ENCODE measurements at places on chromosomes 5 and 9. TPM values are rescaled to one million over a fixed set of nuclear protein-coding genes. Genes with fewer than 3 reads are reported as not detected.

DNA sequence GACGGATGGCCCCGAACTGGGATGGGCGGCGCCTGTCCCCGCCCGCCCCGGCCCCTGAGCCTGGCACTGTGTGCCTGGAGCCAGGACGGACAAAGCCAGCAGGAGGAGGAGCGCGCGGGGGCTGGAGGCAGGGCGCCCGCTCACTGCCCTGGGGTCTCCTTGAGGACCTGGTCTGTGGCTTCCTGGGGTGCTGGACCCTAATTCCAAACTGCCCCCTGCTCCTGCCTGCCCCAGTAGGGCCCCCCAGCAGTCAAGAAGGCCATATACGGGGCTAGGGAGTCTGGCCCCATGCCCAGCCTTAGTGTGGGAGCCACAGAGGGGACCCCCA is 29.2 kb upstream of the RXRA start:
- no peak for DNase-seq

GRCh38 chr9:95009459-95009858 is 283.0 kb downstream of the AOPEP start:
- DNase-seq, result no peak

DNA sequence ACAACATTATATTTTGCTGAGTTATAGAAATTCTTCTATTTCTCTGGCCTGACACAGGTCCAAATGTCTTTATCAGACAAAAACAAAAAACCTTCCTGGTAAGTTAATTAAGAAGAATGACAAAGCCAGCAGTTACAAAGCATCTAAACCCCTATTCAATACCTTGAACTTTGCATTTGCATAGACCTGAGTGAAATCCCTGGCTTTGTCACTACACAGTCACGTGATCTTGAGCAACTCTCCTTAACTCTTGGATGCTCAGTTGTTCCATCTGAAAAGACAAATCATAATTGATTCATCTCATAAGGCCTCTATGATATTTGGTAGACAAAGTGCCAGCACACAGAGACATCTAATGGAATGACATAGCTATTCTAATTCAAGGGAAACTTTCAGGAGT is 166.6 kb upstream of the PPP1R2B start:
- DNase-seq, result no peak

GRCh38 chr9:134296301-134297082 is 29.8 kb upstream of the RXRA start:
- no peak for DNase-seq

GRCh38 chr9:36154331-36154952 is 14.7 kb upstream of the CCIN start:
- no peak for DNase-seq

DNA sequence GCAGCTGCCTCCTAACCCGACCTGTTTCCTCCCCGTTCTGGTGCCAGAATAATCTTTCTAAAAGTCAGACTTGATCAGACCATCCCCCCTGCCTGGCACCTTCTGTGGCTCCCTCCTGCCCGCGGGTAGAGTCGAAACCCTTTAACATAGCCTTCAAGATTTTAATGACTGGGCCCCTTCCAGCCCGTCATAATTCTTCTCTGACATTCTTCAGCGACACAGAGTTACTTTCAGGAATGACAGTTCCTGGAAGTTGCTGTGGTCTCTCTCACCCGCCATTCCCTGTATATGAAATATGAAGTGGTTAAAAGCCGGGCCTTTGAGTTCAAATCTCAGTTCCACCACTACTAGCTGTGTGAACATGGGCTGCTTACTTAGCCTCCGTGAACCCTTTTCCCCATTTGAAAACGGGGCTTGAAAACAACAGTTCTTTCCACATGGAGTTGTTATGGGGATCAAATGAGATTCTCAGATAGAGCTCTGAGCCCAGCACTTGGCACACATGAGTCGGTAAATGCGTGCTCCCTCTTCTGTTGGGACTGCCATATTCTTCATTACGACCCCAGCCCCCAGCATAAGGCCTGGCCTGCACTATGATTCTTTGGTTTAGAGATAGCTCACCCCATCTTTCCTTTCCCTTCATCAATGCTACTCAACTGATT is 737 bp downstream of the NANS start:
- DNase-seq, result no peak

- DNase-seq, result no peak
Observed at GRCh38 chr5:111072949-111073682, 1.6 kb downstream of the TSLP start.

DNA sequence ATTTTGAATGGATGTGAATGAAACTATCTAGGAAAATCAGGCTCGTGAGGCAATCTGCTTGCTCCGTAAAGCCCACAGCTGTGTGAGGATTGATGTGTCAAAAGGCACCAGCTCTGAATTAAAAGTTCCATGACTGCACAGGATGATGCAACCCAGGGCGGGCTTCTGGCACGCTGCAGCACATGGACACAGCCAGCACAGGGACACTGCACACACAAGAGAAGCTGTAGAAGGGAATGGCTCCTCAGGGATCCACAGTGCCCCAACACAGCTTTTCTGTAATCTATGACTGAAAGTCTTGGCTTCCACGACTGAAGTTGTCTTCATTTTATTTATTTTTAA is 151.0 kb downstream of the GCNT1 start:
- no peak for DNase-seq

GRCh38 chr9:22116758-22117157 is 107.7 kb upstream of the CDKN2B start:
- no peak for DNase-seq

DNA sequence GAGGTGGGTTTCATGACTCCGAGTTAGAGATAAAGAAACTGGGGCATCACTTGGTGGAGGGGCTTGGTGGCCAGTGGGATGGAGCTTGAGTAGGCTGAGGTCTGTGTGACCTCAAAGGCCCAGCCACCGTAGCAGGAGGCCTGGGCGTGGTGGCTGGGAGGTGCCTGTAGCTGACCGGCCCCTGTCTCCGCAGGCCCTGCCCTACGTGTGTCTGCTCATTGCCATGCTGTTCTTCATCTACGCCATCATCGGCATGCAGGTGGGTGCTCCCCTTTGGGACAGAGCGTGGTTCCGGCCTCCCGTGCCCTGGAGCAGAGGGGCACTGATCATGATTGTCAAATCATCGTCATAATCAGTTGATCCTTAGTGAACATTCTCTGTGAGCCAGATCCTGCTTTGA is 196.2 kb downstream of the CACNA1B start:
- no peak for DNase-seq

- DNase-seq, result no peak
Observed at GRCh38 chr9:2174306-2174705, 159.2 kb downstream of the SMARCA2 start.

DNA sequence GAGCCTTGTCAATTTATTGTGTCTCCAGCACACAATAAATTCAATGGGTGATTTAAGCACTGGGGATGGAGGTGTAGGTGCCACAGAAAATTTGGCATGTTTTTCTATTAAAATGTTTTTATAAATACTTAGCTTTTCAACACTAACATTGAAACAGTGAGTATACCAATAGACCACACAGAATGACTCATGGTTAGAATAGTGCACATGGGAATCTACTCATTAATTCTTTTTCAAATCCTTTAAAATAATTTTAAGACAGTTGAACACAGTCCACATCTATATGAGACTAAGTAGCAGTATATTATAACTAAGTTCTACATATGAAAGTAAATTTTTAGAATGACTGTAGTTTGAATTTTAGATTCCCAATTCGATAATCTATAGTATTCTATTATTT is 67.1 kb downstream of the LNPEP start:
- DNase-seq, result no peak

DNA sequence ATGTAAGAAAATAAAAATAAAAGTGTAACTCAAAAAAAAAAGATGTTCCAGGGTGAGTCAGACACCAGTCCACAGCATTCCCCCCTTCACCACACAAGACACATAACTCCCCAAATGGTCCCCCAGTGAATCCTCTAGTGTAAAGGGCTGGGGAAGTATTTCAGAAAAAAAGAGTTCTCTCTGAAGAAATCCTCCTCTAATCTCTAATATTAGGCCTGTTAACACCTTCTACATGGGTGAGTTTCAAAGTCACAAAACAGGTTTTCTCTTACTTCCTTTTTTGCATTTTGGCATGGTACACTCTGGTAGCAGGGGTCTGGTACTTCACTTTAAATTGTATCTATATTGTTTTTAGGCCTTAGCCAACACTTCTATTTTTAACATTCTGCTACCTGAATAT is 28.2 kb downstream of the RNF145 start:
- DNase-seq, result no peak

DNA sequence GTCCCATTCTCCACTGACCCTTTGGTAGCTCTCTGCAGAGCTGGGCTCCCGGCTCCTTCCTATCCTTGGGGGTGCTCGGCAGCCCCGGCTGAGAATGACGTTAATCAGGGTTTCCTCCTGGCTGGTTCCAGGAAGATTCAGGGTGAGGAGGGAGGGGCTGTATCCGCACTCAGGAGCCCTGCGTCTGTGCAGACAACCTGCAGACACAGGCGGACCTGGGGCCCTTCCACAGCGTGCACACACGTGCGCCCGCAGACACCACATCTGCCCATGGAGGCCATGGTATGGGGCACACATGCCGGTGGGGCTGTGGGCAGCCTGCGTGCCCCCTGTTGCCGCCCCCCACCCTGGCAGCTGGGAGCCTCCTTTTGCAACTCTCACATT is 66.6 kb upstream of the RNU6ATAC start:
- DNase-seq, result no peak

PAEP gene
- not detected for total RNA-seq

IFNA17 gene
- not detected for total RNA-seq

IRX1 gene
- total RNA-seq, result 7.5 TPM

TAF11L3 gene
- not detected for total RNA-seq

BTNL8 gene
- total RNA-seq, result not detected

SPINK4 gene
- total RNA-seq, result not detected

C9orf50 gene
- not detected for total RNA-seq

IQGAP2 gene
- 0.11 TPM for total RNA-seq

LRRC14B gene
- not detected for total RNA-seq

IFNA21 gene
- total RNA-seq, result not detected

LVRN gene
- total RNA-seq, result not detected
